ENCODE measurements at places on chromosomes 11 and 22. TPM values are rescaled to one million over a fixed set of nuclear protein-coding genes. Genes with fewer than 3 reads are reported as not detected.

DNA sequence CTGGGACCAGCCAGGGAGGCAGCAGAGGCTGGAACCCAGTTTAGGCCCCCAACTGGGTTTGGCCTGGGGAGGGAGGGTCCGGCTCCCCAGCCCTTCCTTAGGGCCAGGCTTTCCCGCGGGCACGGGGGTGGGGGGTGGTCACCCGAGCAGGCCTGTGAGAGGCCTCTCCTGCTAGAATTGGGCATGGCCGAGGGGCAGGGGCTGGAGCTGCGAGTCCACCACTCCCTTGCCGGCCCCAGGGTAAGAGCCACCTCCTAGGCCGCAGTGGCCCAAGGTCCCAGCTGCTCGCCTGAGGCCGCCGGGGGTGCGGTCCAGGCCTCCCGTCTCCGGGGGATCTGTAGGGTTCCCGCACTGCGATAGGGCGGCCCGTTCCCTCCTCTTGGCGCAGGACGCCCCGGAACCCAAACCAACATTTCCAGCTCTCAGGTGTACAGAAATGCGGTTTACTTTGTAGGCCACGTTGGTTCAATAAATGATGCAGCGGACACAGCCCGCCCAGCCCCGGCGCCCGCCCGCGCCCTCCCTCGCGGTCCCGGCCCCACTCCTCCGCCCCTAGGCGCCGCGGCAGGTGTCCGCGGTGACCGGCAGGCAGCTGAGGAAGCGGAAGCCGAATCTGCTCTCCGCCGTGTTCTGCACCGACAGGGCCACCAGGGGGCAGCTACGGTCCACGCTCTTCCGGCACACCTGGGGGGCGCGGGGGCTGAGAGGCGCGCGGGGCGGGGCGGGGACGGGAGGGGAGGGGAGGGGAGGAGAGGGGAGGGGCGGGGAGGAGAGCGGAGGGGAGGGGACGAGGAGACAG, 5.9 kb downstream of the LMNTD2 start:
- no peak for DNase-seq

DNA sequence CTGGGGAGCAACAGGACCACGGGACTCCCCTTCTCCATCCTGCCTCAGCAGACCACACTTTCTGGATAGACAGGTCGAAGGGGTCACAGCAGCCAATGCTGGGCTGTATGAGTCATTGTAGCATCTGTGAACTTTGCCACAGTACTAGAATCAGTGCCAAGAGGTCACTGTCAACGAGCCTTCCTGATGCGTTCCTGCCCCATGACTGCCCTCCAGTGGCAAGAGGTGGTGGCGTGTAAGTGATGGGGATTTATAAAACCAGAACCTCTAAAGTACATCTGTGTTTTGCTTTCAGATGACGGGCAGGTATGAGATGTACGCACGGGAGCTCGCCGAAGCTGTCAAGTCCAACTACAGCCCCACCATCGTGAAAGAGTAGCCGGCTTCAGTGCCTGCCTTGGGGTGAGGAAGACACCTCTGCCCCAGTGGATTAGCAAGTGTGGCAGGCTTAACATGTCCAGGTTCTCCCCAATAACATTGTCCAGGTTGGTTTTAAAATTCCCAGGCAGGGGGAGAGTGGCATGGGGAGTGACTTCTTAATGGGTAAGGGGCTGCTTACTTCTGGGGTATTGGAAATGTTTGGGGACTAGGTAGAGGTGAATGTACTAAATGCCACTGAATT, 29.4 kb downstream of the GUCD1 start:
- no peak for DNase-seq

DNA sequence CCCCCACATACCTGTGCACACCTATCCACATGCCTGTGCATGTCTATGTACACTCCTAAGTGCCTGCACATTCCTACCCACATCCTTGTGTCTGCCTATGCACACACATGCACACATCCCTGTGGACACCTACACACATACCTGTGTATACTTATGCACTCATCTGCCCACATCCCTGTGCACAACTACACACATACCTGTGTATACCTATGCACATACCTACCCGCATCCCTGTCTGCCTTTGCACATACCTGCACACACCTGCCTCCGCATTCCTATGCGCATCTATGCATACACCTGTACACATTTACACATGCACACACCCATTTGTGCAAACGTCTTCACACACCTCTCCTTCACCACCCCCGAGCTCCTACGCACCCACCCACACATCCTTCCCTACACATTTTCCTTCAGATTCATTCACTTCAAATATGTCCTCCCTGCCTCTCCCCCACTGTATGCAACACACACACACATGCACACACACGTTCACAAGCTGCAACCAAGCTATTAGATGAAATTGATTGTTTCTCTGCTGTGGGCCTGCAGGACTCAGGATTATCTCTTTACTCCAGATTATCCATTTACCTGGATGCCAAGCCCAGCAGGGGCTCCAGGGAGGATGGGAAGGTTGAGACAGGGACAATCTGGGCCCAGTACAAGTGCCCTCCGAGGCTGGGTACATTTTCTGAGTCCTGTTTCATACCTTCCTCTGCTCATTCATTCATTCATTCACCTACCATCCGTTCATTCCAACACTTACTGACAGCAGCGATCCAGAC, 53.2 kb downstream of the TSPAN18 start:
- no peak for DNase-seq

DNA sequence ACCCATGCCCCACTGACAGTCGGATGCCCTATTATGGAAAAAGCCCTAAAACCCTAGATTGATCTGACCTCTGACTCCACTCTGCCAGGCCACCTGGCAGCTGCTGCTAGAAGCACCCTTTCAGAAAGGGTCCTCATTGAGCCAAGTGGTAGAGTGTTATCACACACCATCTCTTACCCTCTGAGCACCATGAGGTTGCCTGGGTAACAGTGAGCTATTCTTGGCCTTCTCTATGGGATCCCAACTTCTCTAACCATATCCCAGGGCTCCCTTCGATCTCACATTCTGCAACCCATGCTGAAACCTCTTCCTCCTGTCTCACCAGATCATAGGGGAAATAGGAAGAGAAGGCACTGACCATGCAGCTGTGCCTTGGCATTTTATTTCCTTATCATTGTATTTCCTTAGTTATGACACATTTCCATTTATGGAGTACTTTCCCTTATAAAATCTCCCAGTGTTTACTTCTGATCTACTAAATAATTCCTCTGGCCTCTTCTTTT, 52.7 kb downstream of the MPPED2 start:
- DNase-seq: no peak

GP1BB gene
- 63.4 TPM for total RNA-seq

CELSR1 gene
- 27.9 TPM for total RNA-seq

DNA sequence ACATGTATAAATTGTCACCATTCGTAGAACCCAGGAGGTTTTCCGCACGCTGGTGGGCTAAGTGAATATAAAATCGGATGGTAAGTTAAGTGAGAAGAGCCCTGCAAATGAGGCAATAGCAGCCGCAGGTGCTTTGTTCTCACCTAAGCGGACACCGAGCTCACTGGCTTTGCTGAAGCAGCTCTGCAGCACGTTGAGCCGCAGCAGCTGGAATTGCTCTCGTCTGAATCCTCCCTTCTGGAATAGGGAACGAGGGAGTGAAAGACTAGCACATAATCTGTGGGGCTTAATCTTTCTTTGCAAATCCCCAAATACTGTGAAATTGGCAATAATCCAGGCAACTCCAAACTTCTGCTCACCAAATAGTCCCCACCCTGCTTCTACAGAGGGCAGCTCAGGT, 488.1 kb downstream of the NTM start:
- no peak for DNase-seq

DNA sequence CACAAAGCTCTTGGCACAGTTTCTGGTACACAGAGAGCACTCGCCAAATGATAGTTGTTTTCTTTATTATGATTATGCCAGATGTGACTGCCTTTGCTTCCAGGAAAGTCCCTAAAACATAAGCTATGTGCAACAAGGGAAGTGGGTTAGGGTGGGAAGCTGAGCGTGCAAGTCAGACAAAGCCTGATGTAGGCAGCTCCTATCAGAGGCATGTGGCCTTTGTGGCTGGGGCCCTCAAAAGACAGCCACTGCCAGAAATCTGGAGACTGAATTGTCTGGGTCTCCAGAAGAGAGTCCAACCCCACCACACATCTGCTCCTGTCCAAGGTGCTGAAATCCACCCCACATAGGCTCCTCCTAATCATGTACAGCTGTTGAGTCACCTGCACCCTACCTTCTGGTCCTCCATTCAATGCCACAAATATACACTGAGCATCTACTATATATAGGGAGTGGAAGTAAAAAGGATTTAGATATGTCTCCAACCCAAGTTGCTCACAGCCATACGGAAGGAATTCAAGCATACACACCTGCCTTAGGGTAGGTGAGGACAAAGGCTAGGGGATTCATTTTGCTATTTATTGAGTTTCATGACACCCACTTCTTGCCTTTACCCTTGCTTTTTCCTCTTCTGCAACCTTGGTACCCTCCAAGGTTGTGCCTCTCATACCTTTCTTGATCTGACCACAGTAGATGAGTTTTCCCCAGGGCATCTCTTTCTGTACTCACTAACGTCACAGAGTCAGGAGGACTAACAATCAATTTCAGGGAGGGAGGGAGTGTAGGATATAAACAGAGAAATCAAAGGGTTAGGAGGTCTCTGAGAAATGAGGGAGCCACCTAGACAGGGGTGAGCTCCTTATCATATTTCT, 12.4 kb downstream of the SEC14L3 start:
- no peak for DNase-seq

PGGHG gene
- total RNA-seq: 49.5 TPM

GRCh38 chr22:47121791-47122190, 359.3 kb downstream of the TBC1D22A start:
- no peak for DNase-seq

UBQLNL gene
- total RNA-seq: 0.41 TPM

PDE2A gene
- not detected for total RNA-seq

DNA sequence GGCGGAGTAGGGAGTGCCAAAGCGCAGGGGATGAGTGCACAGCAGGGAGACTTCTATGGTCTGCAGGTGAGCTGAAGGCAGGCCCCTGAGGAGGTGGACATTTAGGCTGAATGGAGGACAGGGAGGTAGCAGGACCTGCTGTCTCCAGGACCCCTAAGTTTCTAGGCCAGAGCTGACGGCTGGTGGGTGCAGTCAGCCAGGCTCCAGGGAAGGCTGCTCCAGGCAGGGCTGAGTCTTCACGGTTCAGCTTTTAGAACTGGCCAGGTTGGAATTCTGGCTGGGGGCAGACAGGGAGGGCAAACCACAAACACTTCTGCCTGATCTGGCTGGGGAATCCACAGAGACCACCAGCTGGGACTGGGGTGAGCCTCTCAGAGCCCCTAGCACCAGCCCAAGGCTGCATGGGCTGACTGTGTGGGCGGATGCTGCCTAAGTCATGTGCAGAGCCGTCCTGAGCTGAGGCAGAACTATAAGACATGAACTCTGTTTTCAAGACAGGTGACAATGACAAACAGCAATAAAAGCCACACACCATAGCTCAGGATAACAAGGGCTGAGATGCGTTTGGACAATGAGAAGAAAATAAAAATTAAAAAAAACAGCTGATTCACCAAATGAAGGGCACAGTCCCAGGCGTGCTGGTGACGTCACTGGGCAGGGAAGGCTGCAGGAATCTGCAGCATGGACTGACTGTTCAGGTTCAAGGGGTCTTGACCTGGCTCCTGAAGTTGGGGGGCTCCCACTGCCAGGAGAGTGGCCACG, 10.4 kb upstream of the MALAT1 start:
- DNase-seq: peak; percentile 79

- DNase-seq: no peak
Measured at GRCh38 chr11:12499071-12499470, 121.7 kb downstream of the PARVA start.

DNA sequence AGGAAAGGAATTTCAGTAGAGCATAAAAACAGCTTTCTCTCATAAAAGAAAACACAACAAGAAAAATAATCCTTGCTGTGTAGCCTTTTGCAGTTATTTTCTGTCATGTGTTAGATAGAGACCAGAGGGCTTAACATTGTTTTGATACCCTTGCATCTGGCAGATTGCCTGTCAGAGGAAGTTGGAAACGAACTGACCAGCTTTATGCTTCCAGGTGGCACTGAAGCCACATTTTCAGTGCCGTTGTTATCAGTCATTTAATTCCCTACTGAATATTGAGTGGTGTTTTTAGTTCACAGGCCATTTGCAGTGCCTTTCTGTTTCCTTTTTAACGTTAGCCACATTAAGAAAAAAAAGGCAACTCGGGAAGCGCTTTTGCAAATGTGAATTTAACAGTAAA, 21.5 kb upstream of the RAG2 start:
- DNase-seq: no peak

GRCh38 chr11:11641581-11641980, 19.8 kb upstream of the GALNT18 start:
- DNase-seq: no peak

DNA sequence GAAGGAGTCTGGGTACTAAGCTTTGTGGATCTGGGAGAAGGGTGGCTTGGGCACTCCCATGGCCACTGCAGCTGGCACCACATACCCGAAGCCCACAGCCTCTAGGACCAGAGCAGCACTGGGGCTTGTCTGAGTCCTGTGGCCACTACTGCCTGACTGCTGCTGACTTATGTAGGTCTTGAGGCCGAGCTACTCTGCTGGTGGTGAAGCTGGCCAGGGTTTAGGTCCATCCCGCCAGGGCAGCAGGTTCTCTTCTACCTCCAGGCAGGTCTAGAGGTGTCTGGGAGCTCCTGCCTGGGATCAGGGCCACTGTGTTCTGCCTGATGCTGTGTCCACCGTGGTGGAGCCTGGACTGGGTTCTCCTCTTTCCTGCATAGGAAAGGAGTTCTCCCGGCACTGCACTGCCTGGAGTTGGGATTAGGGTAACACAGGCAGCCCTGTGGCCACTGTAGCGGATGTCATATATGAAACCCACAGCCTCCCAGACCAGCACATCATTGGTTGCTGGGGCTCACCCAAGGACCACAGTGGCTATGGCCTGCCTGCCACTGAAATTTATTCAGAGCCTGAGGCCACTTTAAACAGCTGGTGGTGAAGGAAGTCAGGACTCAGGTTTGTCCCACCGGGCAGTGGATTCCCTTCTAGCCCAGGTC, 109.8 kb upstream of the SERPIND1 start:
- DNase-seq: no peak

GRCh38 chr11:24086921-24087320, 409.9 kb upstream of the LUZP2 start:
- no peak for DNase-seq

DNA sequence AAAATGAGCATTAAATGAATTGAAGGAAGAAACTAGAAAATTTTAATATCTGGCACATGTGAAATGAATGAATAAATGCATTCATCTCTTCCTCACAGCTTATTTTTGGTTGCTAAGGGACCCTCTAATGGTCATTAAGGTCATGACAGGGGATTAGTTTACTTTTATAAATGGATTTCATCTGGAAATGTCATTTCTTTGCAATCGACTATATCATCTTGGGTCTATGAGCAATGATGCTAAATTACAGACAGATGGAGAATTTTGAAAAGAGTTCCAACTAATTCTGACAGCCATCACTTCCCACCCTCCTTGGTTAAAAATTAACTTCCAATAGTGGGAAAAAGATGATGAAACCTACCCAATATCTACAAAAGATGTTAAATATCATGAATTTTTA, 98.0 kb downstream of the KIF18A start:
- no peak for DNase-seq

GRCh38 chr11:120778685-120779490, 245.0 kb upstream of the TBCEL start:
- no peak for DNase-seq

Measured in chondrocyte (in vitro differentiated cells).